CD4-positive, alpha-beta T cell treated with Interleukin-4 for 1 hour (primary cell): ENCODE measurements at places on chromosomes 4 and X.

- no peak for DNase-seq
Measured at GRCh38 chr4:83556816-83557215, 20.9 kb downstream of the GPAT3 start.

DNA sequence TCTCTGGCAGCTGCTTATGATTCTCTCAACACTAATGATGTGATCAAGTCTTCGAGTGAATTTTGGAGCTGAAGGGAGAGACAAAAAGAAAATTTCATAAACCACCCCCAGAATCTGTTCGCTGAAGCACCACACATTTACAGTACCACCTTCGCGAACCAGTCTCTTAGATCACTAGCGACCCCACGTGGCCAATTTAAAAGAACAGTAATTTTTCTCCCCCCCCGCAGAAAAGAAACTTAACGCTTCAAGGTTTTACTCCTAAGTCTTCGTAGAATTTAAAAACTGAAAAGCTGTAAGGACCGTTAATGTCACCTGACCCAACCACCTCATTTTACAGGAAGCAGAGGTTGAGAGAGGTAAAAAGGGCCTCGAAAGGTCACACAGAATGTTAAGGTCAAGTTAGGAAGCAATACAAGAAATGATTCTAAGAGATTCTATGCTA lies 187.5 kb downstream of the QDPR start:
- peak; percentile 15 for DNase-seq

DNA sequence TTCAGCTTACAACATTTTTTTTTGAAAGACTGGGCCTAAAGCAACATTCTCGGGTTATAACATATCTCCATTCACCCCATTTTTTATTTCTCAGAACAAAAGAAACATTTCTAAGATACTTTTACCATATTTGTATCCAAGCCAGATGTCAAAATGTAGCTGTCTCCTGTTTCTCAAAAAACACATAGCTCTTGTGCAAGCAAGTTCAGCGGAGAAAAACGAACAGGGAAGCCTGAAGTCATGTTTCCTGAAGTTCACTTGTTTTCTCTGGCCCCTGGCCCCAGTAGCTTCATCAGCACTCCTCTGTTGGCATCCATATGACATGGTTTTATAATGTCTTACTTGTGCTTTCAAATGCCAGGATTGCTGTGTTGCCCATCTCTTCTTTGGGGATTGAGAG lies 218.2 kb downstream of the BANK1 start:
- DNase-seq, result no peak

- no peak for DNase-seq
Measured at GRCh38 chr4:100641336-100641735, 123.5 kb upstream of the EMCN start.

DNA sequence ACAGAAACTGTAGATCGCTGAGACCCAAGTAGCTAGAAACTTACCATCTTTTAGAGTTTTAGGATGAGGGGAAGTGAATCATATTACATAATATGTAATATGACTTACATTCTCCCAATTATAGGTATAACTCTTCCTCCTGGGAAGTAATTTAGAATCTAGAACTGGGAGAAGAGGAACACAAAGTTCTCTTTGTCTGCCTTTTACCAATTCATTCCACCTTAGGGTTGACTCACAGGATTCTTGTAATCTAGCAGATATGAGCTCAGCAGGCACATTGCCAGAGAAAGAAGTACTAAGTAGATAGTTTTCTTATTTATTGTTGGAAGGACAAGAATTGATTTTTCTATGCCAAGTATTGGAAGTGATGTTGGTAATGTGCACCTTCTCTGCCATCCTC lies 58.0 kb upstream of the CCSER1 start:
- DNase-seq, result no peak

GRCh38 chr4:83212041-83212851 lies 72.4 kb downstream of the COQ2 start:
- DNase-seq, result peak; percentile 91

DNA sequence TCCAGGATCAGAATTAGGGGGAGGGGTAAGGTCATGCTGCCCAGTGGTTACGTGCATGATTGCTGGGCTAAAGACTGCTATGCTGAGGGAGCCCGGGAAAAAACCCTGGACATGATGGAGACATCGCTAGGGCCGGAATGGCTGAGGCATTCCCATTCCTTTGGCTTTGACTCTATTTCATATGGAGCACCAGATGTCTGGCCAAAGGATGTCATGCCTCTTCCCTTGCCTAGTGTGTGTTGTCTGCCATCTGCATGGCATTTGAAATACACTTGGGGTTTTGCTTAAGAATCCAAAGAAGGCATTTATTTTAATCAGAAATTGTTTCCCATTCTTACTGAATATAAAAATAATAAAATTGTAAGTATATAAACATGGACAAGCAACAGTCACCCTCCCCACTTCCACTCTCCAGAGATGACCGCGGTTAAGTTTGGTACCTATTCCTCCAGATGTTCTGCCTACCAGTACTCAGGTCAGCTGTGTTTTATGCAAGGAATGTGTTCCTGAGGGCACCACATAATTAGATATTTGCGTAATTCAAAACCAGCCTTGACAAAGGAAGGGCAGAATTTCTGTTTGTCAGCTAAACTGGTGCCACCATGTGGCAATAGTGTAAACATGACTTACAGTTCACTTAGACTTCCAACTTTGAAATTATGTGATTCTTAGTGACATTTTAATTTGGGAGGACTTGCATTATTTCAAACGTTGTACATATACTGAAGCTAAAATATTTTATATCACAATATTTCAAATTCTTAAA lies 105.9 kb downstream of the CT47B1 start:
- no peak for DNase-seq

DNA sequence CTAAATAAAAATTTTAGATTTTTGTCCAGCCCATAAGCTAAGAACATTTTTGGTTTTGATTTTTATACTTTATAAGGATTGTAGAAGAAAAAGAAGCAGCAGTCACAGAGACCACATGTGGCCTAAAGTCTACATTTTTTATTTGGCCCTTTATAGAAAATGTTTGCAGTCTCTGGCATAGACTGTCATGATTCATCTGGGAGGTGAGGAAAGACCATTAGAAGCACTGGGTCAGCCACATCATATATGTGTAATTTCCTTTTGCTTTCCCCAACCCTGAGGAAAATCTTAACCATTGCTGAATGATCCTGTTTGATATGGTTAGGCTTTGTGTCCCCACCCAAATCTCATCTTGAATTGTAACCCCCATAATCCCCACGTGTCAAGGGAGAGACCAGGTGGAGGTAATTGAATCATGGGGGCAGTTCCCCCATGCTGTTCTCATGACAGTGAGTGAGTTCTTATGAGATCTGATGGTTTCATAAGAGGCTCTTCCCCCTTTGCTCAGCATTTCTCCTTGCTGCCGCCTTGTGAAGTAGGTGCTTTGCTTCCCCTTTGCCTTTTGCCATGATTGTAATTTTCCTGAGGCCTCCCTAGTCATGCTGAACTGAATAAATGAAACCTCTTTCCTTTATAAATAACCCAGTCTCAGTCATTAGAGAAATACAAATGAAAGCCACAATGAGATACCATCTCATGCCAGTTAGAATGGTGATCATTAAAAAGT lies 12.1 kb upstream of the COPS4 start:
- DNase-seq, result peak; percentile 18

GRCh38 chr4:137676357-137676998 lies 144.2 kb upstream of the PCDH18 start:
- DNase-seq, result no peak

DNA sequence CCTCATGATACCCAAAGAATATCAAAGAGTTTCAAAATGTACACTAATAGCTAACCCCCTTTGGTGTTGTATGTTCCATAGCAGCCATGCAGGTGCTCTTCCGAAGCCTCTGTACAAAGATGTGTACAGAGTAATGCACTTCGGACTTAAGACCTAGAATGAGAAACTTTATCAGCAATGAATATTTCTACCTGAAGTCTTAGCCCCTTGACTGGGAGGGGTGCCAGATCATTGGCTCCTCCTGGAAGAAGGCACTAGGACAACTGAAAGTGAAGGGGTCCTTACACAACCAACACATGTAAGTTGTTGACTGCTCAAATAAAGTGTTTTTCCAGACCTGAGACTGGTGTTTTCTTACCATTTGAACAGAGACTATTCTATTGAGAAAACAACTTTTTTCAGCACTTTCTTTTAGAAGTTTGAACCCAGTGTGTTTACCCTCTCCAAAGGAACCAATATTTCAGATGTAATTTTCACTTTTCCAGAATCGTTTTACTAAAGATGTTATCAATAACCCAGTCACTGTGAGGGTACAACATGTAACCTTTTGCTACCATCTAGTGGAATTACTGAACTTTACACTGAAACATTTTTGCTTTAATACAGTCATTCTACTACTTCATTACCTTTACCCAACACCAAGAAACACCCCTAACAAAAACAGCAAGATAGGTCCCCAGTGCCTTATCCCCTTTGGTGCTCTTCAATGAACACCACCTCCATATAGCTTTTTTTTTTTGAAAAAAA lies 33.3 kb upstream of the PRDX4 start:
- DNase-seq, result no peak

- DNase-seq, result no peak
Measured at GRCh38 chrX:50198348-50198747, 2.5 kb downstream of the AKAP4 start.

DNA sequence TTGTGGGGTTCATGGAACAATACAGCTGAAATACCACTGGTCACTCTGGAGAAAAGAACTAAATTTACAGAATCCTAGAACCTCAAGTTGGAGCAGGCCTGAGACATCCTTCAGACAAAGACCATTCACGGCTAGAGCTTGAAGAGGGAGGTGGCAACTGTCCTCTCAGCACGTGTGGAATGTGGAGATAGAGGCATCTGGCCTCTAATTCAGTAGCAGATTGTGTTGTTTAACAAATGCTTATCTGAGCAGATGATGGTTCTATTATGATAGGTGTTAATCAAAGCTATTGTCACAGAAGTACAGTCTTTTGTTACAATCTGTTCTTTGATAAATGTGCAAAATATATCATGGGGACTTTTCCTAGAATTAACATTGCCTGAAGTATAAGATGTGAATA lies 121.7 kb upstream of the KCNIP4 start:
- DNase-seq, result no peak

DNA sequence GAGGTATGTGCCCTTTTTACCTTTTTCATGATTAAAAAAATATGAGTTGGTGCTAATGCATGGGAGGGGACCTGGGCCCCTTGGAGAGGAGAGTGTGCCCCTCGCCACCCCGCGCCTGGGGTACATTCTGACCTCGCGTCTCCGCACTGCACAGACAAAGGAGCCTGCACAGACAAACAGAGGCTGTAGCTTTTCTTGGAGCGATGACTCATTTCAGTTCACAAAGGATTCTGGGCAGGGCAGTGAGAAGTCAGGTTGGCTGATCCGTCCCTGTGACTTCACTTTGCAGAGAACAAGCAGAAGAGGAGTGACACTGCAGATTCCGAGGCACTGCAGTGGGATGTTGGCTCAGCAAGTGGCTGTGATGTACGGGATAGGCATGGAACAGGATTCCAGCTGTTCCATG lies 82.9 kb downstream of the STOX2 start:
- DNase-seq, result no peak

DNA sequence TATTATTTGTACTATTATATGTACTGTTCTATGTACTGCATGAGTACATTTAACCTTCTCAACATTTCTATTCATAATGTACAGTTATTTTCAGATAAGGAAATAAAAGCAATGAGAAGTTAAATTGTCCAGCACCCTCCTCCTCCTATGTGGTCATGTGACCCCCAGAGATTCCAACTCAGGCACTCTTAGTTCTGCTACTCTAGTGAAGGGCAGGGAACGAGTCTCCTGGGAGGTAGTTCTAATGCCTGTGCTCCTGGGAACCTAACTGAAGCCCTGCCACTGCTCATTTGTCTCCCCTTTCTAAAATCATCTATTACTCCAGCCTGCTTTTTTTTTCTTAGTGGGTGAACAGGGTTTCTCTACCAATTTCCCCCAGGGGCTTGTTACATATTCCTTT lies 105.9 kb upstream of the GPRIN3 start:
- no peak for DNase-seq

- DNase-seq, result no peak
Measured at GRCh38 chr4:171719691-171720090, 93.5 kb upstream of the GALNTL6 start.

GRCh38 chr4:120841580-120841979 lies 80.9 kb downstream of the PRDM5 start:
- DNase-seq, result no peak

GRCh38 chrX:11464836-11465463 lies 171.7 kb downstream of the AMELX start:
- no peak for DNase-seq

GRCh38 chr4:54231768-54232688 lies 2.9 kb downstream of the PDGFRA start:
- no peak for DNase-seq

- DNase-seq, result no peak
Measured at GRCh38 chr4:156656896-156657295, 314.7 kb downstream of the PDGFC start.

DNA sequence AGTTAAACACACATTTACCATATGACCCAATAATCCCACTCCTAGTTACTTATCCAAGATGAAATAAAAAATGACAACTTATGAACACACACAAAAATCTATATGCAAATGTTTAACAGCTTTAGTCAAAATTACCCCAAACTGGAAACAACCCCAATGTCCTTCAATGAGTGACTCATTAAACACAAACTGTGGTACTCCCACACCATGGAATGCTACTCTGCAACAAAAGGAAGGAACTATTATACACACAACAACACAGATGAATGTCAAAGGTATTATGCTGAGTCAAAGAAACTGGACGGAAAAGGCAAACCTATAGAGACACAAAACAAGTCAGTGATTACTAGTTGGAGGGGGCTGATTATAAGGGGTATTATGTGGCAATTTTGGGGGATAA lies 40.5 kb downstream of the MED14 start:
- DNase-seq, result no peak

DNA sequence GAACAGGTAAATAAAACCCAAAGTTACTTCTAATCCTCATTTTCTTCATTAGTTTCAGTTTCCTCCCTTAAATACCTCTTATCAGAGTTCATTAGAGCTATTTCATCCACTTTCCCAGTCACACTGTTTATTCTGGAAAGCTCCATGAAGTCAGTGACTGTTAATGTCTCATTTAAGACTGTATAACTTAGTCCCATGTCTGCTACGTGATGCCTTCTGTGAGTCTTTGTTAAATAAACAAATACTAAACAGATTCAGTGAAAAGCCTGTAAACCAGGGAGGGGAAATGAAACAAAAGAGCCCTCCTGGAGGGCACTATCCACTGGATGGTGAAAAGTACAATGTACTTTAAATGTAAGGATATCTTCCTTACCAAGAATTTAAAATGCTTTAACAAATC lies 24.7 kb downstream of the ACE2 start:
- DNase-seq, result no peak

- no peak for DNase-seq
Measured at GRCh38 chr4:109444182-109444844, 10.7 kb downstream of the SEC24B start.
